ENCODE measurements at places on chromosomes 5 and 9.

DNA sequence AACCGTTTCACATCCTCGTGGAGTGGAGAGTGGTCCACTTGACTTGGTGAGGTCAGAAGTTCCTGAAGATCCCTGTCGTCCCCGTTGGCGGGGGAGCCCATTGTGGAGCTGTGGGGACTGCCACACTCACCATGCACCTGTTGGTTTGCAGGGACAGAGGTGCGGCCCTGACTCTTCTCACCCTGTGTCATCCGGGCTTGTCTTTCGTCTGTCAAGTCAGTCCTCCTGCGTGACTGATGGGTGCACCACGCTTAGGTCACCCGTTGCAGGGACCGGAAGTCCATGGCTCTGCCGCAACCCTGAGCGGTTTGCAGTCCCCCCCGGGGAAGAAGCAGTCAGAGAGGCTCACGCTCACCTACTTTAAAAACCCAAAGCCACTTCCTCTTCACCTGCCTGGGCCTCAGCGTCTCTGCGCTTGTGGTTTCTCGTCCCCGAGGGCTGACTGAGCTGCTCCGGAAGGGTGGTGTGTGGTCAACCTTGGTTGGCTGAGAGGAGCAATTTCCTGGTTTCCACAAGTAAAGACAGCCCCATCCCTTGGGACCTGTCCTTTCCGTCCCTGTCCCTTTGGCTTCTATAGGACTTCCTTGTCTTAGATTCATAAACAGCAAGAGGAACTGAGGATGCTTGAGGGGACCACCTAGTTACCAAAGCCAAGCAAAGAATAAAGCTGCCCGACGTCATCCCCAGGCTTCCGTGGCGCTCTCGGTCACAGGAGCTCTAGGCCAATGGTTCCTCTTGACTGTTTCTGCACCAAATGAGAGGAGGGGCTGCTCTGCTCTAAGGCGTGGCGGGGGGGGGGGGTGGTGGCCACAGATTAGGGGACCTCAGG lies 53.2 kb downstream of the USP20 start:
- peak; percentile 77 for DNase-seq

GRCh38 chr5:55180016-55180415 lies 7.0 kb upstream of the CDC20B start:
- DNase-seq, result no peak

DNA sequence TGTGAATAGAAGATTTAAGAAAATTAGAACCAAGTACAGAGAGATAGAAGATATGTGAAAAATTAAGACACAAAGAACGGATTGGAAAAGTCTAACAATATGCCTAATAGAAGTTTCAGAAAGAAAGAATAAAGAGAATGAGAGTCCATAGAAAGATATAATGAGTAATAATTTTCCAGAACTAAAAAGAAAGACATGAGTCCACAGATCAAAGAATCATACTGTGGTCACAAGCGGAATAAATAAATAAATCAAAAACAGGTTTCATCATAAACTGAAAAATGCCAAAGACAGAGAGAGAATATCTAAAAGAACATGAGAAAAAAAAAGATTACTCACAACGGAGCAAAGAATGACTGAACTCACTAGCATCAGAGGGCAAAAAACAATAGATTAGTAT lies 32.9 kb downstream of the FEM1C start:
- no peak for DNase-seq

- no peak for DNase-seq
Observed at GRCh38 chr5:143972068-143972467, 160.1 kb downstream of the HMHB1 start.

DNA sequence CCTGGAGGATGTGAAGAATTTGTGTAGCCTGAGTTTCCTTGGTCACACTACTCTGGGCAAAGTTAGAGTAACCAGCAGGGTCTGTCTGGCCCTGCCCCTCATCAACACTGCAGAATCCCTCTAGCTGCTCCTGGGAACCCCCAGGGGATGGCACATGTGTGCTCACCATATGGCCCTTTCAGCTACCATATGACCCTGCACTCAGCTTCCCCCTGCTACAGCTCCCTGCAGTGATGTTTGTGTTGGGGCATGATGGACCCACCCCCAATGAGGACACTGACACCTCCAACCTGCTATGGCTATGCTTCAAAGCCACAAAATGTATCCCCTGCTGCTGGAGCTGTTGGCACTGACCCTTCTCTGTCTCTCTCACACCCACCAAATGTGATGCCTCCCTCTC lies 152.7 kb downstream of the SNX18 start:
- no peak for DNase-seq

- peak; percentile 10 for DNase-seq
Observed at GRCh38 chr5:179238628-179238970, 106.7 kb downstream of the ADAMTS2 start.

DNA sequence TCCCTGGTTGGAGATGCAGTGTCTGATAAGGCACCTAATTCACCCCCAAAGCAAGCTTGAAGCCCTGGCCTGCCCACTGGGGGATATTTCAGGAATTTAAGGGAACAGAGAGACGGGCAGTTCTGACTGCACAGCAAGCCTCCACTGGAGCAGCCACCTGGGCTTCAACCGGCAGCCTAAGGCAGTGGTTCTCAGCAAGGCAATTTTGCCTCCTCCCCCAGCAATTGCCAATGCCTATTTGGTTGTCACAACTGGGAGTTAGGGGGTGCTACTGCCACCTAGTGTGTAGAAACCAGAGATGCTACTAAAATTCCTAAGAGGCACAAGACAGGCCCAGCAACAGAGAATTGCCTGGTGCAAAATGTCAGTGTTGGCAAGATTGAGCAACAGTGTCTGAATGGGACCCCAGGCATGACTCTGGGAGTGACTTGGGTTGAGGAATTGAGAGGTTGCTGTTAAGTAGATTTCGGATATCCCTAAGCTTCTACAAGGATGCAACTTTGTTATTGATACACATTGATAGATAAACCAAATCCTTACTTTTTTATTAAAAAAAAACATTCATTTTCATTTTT lies 58.7 kb upstream of the CTSL start:
- no peak for DNase-seq

DNA sequence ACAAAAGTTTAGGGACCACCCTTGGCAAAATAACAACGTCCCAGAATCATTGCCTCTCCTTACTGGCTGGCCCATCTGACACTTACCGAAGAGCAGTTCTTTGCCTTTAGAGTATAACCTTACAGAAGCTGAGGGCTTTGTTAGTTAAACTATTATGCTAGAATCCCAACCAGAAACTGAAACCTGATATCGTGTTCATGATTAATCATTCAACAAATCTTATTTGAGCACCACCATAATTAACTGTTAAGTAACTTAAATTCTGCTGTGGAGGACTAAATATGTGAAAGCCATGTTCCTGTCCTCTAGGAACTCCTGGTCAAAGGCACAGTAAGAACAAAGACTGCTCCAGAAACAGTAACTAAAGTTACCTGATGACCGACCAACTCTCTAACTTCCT lies 104.9 kb downstream of the ARL15 start:
- no peak for DNase-seq

DNA sequence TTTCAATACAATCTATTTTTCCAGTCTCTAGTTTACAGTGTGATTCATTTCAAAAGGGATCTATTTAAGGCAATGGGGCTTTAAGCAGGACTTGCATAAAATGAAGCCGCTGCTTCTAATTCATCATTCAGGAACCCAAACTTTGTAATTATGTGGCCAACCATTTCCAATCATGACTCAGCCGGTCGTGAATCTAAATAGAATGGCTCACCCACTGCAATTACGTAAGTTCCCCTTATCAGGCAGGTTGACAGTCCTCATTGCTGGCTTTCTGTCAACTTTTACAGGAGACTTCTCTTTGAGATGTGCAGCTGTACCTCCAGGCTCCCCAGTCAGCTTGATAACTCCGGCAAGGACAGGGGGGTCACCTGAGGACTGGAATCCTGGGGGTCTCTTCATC lies 152.8 kb upstream of the DAP start:
- no peak for DNase-seq

- DNase-seq, result no peak
Observed at GRCh38 chr5:55031492-55031891, 7.4 kb downstream of the GZMK start.

DNA sequence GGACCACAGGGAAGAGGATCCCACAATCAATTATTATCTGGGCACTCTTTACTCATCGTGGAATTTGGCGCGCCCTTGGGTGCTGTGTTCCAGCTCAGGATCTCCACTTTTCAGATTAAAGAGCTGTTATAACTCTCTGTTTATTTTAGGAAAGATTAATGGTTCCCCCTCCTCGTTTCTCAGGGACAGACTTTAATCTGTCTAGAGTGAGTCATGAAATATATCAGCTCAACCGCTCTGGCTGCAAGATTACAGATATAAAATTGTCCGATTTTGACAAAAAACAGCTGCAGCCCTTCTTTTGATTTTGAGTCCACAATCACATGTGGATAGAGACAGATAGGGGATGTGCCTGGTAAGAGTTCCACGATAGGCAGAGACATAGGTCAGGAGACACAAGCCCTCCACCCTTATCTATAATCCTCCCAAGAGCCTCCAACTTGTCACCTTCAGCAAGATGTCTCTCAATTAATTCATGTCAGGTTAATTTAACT lies 77.6 kb upstream of the ANKRD55 start:
- no peak for DNase-seq

DNA sequence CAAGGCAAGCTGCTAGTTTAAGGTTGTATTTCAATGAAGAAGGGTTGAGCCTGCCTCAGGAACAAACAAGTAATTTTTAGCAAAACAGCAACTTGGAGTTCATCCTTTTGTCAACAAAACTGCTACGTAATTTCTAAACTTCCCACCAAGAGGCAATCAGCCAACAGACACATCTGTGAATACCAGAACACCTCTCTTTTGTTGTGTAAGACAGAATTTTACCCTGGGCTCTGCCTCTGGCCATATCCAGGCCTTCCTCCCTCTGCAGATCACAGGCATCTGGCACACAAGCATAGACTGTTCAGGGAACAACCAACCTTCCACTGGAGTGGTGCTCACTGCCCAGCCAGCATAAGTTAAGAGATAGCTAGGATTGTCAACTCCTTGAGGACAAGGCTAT lies 409.0 kb downstream of the SPOCK1 start:
- DNase-seq, result no peak

GRCh38 chr5:140664030-140664358 lies 710 bp upstream of the WDR55 start:
- no peak for DNase-seq

GRCh38 chr5:67393211-67393610 lies 196.6 kb upstream of the CD180 start:
- no peak for DNase-seq

- no peak for DNase-seq
Observed at GRCh38 chr5:177442066-177442826, 4.4 kb upstream of the PRR7 start.

DNA sequence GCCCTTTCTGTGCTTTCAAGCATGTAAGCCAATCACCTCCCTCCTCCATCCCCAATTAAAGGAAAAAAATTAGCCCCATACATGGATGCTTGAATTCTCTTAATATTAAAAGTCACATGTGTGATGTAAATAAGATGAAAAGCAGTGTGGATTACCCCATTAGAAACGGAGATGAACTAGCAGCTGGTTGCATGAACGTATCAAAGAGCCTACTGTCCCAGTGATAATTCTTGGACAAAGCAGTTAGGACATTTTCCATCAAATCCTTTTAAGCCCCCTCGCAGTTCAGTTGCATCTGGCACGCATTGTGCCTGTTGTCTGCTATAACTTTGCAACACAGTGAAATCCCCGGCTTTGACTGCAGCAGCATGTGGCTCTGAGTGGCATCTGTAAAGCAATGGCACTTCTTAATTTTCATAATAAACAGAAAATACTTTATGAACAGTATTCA lies 285.6 kb downstream of the FBXL7 start:
- no peak for DNase-seq

GRCh38 chr5:175688352-175689146 lies 30.7 kb downstream of the HRH2 start:
- DNase-seq, result no peak

GRCh38 chr9:112856843-112857242 lies 33.8 kb downstream of the SLC46A2 start:
- no peak for DNase-seq

GRCh38 chr5:21615195-21615765 lies 1237.9 kb downstream of the CDH12 start:
- DNase-seq, result no peak

GRCh38 chr5:75640395-75640794 lies 29.1 kb downstream of the ANKDD1B start:
- no peak for DNase-seq

- DNase-seq, result no peak
Observed at GRCh38 chr9:113255438-113255837, 19.9 kb downstream of the CDC26 start.

DNA sequence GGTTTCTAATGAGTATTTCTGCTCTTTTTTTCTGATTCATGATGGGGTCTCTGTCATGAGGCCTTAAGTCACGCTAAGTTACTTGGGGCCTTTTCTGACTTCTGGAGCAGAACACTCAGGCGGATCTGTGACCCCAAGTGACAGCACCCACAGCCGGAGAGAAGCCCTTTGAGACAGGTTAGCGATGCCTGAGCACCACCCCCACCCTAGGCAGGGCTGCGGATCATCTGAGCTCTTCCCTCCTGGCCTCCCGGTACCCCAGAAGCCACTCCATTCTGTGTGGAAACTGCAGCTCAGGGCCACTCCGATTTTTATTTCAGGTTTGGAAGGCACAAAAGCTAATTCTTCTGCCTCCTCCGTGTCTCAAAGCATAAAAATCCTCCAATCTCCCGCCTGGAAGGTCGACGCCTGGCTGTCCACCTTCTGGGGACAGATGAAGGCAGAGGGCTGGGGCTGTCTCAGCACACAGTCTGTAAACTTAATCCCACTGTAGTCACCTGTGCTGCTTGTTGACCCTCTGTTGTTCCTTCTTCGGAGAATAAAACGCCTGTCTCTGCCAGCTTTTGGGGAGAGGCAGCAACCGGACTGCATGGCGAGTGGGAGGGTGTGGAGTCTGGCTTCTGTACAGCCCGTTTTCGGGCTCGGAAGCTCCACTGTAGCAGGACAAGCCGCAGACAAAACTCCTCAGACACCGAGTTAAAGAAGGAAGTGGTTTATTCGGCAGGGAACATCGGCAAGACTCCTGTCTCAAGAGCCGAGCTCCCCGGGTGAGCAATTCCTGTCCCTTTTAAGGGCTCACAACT lies 88.8 kb downstream of the SPRY4 start:
- DNase-seq, result no peak

- DNase-seq, result no peak
Observed at GRCh38 chr5:125874057-125874456, 549.2 kb upstream of the GRAMD2B start.

DNA sequence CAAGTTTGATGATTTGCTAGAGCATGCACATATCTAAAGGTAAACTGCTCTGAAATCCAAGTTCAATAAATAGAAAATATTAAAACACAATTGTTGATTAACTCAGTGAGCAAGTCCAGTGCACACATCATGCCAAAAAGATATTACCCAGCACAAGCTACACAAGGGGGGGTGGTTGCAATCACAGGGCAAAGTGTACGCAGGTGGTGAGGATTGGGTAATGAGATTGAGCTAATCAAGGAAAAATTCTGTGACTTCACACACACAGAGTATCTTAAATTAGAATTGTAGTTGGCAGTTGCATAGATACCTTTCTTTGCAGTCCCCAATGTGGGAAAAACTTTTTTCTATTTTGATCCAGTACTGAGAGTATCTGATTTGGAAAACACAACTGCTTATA lies 156.1 kb upstream of the NTRK2 start:
- no peak for DNase-seq

GRCh38 chr5:82622711-82623514 lies 344.8 kb upstream of the RPS23 start:
- no peak for DNase-seq

GRCh38 chr9:135950135-135950682 lies 11.0 kb downstream of the UBAC1 start:
- no peak for DNase-seq

Measured in ureter (tissue), 1 donor.